Natural killer cell treated with Interleukin-12 subunit alpha and Interleukin-12 subunit beta and Interleukin-15 and Interleukin-18, amount 100 ng/mL, for 72 hours (primary cell): ENCODE measurements at places on chromosomes 7 and 10. TPM values are rescaled to one million over a fixed set of nuclear protein-coding genes. Genes with fewer than 3 reads are reported as not detected.

DNA sequence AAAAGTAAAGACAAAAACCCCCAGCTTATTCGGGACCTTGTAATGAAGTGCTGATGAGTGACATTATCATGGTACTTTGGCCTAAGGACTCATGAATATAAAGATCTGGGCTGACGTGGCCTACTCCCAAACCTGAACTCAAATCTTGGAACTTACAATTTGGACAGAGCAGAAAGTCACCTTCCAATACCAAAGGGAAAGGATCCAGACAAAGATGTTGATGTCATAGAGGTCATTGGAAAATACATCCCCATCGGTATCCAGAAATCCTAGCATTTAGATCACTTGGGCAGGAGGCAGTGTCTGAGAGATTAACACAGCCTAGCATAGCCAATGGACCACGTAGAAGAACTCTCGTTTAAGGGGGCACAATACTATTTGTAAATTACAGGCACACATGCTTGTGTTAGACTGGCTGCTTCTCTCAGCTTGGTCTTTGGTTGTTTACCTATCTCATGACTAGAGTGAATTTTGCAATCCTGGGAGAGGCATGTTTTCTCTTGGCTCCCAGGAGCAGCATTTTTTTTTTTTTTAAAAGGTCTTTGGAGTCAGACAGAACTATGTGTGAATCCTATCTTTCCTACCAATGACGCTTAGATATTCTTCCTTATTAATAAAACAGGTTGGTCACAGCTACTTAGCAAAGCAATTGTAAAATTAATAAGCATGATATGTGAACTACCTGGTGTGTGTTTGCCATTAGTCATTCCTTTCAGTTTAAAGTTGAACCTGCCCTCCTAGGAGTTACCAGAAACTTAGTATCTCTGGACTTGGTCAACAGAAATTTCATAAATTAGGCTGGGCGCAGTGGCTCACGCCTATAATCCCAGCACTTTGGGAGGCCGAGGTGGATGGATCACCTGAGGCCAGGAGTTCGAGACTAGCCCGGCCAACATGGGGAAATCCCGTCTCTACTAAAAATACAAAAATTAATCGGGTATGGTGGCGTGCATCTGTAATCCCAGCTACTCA is 27.8 kb upstream of the MRPS33 start:
- peaks cover 30% of the 10 kb centered on the region for H3K27me3 ChIP-seq
- peaks cover 8% of the 10 kb centered on the region for H3K36me3 ChIP-seq
- DNase-seq = no peak
- H3K27ac ChIP-seq = peak overlapping the region; percentile 23
- peaks cover 7% of the 10 kb centered on the region for H3K4me1 ChIP-seq
- no peak overlapping the region for H3K4me3 ChIP-seq

- no peak overlapping the region for H3K27ac ChIP-seq
- H3K4me1 ChIP-seq = no peaks in the 10 kb centered on the region
- no peaks in the 10 kb centered on the region for H3K36me3 ChIP-seq
- no peak overlapping the region for H3K4me3 ChIP-seq
- no peak for DNase-seq
These were observed 113.9 kb downstream of the ZNF438 start for GRCh38 chr10:30917789-30918188.

GRCh38 chr10:95241533-95241932 is 47.5 kb downstream of the ACSM6 start:
- H3K36me3 ChIP-seq = peaks cover 5% of the 10 kb centered on the region
- H3K4me1 ChIP-seq = peaks cover 3% of the 10 kb centered on the region
- no peak overlapping the region for H3K4me3 ChIP-seq
- H3K27ac ChIP-seq = no peak overlapping the region
- no peaks in the 10 kb centered on the region for H3K27me3 ChIP-seq

Gene COL13A1
- not detected for total RNA-seq

Gene PDZD7
- 0.62 TPM for total RNA-seq
